ENCODE measurements at places on chromosomes 2 and 18.

GRCh38 chr18:27404855-27405254, 219.7 kb upstream of the CHST9 start:
- DNase-seq, result no peak

DNA sequence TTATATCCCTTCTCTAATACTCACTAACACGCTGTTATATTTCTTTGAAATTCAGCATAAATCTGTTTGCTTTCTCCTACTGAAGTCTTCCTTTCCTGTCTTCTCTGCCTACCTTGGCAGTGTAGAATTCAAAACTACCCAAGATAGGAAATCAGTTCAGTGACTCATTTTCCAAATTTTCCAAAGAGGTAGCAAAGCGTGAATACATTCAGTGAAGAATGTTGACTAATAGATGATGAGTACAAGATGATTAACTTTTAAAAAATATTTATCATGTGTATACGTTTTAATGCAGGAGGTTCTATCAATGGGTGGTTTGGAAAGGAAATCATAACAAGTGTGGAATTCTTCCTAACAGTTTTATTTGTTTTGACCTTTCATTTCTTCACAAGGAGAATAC, 201.9 kb upstream of the SLC8A1 start:
- DNase-seq, result no peak

DNA sequence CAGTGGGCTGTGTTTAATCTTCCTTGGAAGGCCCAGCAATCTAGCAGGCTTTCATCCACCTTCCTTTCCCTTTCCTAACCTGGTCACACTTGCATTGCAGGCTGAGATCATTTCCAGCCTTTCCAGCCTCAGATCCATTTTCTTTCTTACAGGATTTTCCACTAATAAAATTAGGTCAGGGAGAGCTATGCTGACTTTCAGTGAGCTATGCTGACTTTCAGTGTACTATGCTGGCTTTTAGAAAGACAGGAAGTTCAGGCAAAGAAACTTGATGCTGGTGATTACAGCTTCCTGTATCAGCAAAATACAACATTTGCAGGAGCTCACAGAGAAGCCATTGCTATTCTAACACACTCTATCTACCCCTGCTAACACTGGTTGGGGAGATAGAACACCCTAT, 735.0 kb downstream of the CCDC85A start:
- no peak for DNase-seq

DNA sequence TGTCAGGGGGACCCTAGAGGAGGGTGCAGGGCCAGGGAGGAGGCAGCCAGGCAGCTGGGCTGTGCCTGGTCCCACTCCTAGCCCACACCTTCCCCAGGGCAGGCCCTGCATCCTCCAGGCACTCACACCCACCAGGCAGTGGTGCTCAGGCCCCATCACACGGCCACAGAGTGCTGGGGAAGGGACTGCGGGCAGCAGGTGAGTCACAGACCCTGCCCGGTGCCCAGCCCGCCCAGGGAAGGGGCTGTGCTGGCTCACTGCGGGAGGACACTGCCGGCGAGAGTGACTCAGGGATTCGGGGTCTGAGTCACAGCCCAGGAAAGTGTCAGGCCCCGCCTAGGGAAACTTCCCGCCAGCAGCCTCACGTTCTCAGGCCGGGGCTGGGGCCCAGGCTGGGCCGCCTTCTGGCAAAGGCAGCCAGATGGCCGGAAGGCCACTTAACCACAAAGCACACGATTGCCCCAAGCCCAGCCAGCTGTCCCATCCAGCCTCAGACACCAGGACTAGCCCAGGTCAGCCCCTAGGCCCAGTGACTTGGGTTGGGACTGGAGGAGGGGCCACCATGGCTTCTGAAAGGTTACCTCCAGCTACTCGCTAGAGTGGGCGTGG, 42.2 kb downstream of the BIN1 start:
- DNase-seq, result peak; percentile 82

DNA sequence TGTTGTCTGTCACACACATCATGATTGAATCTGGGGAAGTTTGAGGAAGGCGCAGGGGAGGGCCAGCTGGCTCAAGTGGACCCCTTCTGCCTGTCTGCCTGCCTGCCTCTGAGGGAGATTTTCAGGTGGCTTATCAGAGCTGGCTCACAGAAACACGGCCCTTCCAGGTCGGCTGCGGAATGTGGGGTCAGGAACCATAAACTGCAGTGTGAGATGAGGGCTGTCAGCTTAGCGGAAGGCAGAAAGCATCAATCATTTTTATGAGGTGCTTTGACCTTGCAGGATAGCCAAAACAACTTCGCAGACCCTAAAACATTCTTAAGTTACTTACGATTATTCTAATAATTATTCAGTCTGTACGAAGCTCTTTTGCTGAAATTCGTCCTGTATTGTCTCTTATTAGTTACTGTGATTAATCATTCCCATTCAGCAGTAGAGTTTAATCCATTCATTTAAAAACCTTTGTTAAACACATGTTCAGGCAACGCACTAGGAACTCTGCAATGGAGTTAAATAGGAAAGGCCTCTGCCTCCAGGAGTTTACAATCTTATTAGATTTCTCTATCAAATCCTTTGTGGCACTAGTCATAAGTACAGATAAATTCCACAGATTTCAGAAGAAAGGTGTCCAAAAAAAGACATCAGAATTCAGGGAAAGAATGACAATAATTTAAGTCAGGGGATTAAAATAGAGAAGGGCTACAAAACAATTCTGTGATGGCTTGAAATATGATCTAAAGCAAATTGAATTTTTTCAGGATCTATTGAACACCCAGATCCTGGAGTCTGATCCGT, 371.6 kb downstream of the HRH4 start:
- no peak for DNase-seq
